Activated CD4-positive, alpha-beta T cell treated with anti-CD3 and anti-CD28 coated beads, Interleukin-2, amount 50 U/mL, for 16 hours (primary cell): ENCODE measurements at places on chromosomes 3 and 15.
A peak's percentile ranks its signal among the peaks of the same experiment; 100 is the strongest.

DNA sequence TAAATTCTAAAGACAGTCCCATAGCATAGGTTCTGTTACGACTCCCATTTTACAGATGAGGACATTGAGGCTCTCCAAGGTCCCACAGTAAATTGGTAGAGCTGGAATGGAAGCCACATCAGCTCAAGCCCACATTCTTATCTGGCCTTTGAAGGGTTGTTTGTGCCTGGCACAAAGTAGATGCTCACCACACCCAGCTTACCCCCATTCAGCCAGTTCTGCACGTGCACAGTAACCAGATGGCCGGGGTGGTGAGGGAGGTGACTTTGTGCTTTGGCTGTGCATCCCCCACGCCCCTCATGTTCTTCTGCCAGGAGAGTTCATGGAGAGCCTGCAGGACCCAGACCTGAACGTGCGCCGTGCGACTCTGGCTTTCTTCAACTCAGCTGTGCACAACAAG lies 16.2 kb downstream of the RPL32 start:
- DNase-seq: no peak

DNA sequence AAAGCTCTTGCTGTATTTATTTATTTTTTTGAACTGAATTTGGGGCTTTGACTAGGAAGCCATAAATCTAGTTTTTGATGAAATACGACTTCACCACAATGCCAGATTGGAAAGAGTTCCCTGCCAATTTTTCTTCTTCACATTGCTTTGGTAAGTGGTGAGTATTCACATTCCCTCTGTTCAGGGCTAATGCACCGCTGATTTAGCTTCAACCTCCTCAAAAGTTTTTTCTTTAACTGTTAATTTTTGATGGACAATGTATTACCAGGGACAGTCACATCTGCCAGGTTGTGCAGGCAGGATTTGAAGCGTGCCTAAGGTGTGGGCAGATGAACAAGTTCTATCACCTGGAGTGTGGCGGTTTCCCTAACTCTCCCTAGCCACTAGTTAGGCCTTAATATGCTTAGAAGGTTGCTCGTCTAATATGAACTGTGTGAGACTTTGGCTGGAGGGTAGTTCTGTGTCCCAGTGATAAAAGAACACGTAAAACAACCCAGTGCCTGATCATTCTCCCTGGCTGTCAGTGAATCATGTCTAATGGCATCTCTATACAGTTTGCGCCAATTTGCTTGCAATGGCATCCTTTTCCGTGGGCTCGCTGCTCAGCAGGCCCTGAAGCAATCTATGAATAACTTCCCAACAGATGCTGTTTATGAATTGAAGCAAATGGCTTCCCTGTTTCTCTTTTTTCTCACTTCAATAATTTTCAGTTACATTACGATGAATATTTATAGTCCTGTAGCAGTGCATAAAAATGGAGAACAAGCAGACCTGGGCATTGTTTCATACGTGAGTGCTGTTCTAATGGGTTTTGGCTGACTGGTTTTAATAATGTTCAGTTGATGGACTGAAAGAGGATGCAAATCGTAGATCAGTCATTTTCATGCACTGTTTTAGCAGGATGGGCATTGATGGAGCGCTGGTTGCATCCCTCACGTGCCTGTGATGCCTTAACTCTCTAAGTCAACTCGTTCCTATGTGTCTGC lies 243.2 kb upstream of the SUCLG2 start:
- no peak for DNase-seq

- DNase-seq: no peak
Observed at GRCh38 chr15:93417156-93417555, 328.1 kb upstream of the RGMA start.

DNA sequence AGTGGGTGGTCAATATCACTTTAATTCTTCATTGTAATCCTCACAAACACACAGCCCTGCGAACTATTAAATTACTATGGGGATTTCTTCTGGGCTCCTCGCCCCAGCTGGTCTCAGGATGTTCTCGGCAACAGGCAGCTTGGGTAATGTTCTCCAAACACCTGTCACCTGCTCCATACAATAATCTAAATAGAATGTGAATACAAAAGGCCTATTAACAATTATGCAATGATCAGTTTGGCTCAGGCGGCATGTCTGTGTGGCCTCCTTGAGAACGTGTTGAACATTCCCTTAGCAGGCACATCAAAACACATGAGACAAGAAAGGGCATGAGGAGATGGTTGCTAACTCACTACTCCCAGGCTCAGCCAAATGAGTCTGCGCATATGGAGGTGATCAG lies 158.6 kb upstream of the KBTBD8 start:
- no peak for DNase-seq

DNA sequence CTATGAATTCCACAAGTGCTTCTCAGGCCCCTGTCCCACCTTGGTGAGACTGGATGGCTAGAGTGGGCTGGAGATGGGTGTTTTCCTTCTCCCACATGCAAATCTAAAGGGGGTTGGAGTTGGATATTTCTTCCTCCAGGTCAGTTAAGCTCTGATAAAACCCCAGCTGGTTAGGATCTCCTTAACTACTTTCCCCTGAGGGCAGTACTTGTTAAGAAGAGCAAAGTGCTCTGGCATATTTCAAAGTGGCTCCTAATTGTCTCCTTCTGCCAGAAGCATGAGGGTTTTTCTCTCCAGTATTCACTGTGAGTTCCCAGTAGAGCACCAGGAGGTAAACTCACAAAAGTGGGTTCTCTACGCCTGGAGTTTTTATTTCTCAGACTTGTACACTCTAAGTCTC lies 31.4 kb downstream of the COL6A6 start:
- DNase-seq: no peak

DNA sequence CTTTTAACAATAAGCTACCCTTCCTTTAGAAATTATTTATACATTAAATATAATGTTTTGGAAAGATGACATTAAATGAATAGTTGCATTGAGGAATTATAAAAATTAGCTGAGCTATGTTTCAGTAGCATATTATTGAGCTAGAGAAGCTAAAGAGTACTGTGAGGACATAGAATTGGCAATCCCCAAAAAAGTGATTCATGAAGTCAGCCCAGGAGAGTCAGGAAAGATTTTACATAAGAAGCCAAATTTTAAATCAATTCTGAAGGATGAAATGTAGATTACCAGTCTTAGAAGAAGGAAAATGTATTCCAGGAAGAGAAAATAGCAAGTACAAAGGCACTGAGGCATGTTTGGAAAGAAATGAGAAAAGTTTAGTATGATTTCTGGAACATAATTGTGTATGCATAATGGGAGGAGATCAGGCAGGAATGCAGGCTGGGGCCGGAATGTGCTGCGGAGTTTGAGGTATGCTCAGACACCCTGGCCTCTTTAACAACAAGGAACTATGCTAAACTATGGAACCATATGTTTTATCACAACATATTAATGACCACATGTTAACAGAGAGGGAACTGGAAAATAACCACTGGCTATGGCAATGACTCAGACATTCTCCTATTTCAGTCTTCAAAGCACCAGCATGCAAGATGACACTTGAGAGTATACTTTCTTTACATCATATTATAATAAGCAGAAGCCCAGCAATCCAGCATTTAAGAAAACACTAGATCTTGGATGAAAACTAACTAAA lies 103.3 kb upstream of the COL8A1 start:
- DNase-seq: no peak

GRCh38 chr15:57565311-57565710 lies 26.4 kb upstream of the MYZAP start:
- DNase-seq: peak; percentile 21

GRCh38 chr15:71226536-71227455 lies 111.5 kb downstream of the THSD4 start:
- no peak for DNase-seq

- no peak for DNase-seq
Observed at GRCh38 chr3:28240441-28240840, 978 bp upstream of the CMC1 start.

GRCh38 chr3:49972656-49973055 lies 32.7 kb downstream of the RBM6 start:
- DNase-seq: no peak

GRCh38 chr3:127735767-127736693 lies 63.3 kb downstream of the ABTB1 start:
- no peak for DNase-seq

GRCh38 chr15:29939404-29939803 lies 117.1 kb upstream of the TJP1 start:
- DNase-seq: no peak

- no peak for DNase-seq
Observed at GRCh38 chr15:64635499-64636495, 139.6 kb downstream of the RBPMS2 start.

DNA sequence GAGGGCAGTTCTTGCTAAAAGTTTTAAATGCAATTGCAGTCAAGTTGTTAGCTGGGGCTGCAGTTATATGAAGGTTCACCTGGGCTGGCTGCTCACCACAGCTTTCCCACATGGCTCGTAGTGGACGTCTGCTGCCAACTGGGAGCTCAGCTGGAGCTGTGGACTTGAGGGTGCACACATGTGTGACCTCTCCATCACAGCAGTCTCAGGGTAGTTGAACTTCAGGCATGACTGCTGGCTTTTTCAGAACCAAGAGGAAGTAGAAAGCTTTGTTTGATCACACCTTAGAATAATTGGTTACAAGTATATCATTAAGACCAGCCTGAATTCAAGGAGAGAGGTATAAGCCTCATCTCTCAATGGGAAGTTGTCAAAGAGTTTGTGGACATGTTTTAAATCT lies 74.1 kb downstream of the CHL1 start:
- no peak for DNase-seq

- DNase-seq: no peak
Observed at GRCh38 chr15:60710656-60711055, 231.7 kb upstream of the ICE2 start.

- no peak for DNase-seq
Observed at GRCh38 chr15:45161666-45162065, 26.1 kb downstream of the SHF start.
